ENCODE measurements at places on chromosomes 4 and X.

DNA sequence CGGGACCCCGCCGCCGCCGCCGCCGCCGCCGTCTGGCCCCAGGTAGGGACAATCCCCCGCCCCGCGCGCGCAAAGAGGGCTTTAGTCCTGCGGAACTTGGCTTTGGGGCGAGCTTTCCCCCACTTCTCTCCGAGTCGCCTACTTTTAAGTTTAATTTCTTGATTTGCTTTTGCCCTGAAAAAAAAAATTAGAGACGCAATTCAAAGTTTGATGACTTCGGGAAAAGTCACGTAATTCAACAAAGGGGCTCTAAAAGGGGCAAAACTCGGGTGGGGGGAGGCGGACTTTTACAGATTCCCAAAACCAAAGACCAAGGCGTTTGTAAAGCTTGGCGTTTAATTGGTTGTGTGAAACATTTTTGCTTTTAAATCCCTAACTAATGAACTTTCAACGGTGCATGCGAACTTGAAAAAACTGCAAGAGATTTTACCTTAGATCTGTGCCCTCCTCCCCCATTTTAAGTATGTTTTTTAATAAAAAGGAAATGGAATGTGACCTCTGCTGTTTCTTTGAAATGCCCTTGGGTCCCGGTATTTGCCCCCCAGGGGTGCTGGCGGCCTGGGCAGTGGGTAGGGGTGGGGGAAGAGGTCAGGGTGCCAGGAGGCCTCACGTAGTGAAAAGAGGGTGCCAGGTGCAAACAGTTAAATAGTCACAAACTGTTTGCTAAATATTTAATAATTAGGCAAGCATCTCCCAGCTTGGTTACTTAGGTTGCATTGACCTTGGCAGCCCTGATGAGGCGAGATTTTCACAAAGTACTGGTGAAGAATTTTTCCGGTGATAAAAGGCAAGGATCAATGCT lies 209.7 kb downstream of the NWD2 start:
- no peak for DNase-seq

DNA sequence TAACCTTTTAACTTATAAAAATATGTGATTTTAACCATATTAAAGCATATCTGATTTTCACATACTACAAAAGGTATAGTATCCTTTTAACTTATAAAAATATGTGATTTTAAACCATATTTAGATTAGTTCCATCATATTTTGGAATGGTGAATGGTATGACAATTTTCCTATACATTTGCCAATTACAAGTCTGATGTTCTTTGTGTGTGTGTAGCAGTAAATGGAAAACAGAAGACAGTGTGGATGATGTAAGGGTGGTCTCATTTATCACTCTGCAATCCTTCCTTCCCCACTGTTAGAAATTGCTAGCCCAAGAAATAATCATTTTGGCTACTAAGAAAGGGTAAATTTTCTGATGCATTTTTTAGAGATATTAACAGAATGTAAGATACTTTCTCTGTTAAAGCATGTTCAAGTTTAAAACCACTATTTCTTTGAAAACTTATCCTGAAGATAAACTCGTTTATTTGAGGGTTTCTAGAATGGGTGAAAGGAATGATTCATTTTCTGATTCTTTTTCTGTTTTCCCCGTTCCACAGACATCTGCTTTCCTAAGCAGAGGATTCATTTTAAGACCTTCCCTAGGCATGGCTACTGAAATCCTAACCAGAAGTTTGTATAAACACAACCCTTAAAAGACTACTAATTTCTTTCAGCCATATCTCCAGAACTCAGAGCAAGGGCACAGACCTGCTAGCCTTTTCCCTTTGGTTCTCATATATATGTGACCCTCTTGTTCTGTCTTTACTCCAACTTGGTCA lies 21.0 kb downstream of the NUDT6 start:
- no peak for DNase-seq

DNA sequence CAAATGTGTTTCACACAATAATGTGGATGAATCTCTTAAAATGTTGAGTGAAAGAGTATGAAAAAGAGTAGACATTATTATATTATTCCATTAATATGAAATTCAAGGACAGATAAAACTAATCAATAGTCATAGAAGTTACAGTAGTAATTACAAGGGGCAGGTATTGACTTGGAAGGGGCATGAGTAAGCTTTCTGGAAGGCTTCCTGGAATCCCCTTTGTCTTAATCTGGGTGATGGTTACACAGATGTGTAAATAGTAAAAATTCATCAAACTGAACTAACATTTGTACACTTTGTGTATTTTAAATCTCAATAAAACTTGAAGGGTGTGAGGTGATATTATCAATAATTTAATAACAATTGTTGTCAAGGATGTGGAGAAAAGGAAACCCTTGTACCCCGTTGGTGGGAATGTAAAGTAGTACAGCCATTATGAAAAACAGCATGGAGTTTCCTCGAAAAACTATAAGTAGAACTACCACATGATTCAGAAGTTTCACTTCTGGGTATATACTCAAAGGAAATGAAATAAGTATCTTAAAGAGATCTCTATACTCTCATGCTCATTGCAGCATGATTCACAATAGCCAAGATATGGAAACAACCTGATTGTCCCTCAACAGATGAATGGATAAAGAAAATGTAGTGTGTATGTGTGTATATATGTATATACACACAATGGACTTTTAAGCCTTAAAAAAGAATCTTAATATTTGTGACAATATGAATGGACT lies 96.9 kb upstream of the MID1IP1 start:
- DNase-seq: no peak

GRCh38 chr4:40887764-40888131 lies 138.0 kb downstream of the NSUN7 start:
- DNase-seq: no peak

- DNase-seq: no peak
Measured at GRCh38 chr4:106993827-106994226, 42.3 kb downstream of the DKK2 start.

GRCh38 chr4:176726803-176727202 lies 65.9 kb downstream of the VEGFC start:
- DNase-seq: no peak

DNA sequence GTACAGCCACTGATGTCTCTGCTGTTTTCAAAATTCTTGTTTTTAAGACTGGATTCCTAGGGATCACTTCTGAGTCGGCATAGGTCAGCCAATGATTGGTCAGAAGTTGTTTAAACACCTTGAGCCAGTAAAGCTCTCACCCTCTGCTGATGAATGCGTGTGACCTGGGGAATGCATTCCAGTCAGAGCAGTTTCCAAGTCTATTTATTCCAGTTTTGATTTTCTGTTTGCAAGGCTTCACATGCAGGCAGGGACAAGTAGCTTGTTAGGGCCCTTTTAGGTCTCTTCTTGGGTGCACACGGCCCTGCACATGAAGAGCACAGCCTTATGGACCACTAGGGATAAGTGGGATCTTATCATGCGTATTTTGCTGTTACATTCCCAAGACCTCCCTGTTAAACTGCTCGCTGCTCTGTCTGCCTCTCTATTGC lies 47.0 kb downstream of the KLHL15 start:
- no peak for DNase-seq

DNA sequence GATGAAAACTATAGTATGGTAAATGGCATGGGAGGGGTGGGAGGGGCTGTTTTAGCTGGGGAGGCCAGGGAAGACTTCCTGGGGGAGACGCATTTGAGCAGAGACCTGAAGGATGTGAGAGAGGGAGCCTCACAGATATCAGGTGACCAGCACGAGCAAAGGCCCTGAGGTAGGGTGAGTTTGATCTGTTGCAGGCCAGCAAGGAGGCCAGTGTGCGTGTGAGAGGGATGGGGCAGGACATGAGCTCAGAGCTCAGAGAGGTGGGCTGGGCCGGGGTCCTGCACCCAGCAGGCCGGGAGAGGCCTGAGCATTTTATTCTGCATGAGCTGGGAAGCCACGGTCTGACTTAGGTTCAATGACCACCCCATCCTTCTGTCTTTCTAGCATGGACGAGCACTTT lies 80.0 kb downstream of the PPP2R2C start:
- DNase-seq: no peak

DNA sequence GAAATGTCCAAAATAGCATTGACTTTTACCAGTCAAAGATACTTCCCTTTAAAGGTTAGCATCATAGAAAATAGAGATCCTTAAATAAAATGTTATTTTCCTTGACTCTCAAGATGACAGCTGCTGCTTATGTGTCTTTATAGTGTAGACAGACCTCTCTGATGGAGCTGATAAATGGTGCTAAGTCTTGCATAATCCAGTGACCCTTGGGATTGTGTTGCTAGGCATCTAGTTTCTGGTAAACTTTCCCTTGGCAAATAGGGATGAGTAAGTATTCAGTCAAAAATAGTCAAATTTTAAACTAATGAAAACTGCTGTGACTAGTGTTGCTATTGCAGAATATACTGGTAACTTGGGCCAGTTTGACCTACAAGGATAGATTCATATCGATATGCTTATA lies 53.6 kb downstream of the MBNL3 start:
- DNase-seq: no peak
